ENCODE measurements at places on chromosomes 12 and 14.
A peak's percentile ranks its signal among the peaks of the same experiment; 100 is the strongest.

DNA sequence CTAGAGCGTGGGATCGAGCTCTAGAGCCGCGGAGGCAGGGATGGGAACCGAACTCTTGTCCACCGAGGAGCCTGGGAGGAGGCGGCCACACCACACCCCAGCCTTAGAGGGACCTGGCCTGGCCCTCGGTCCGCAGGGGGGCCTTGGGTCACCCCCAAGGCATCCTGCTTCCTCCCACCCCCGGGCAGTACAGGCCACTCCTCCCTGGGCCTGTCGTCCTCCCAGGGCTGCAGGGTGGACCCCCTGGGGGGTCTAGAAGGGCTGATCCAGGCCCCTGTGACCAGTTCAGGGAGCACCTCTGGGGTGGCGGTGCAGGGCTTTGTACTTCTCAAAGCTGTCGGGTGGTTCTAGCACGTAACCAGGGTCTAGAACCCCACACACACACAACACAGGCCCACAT, 79.1 kb upstream of the FBRSL1 start:
- no peak for DNase-seq

DNA sequence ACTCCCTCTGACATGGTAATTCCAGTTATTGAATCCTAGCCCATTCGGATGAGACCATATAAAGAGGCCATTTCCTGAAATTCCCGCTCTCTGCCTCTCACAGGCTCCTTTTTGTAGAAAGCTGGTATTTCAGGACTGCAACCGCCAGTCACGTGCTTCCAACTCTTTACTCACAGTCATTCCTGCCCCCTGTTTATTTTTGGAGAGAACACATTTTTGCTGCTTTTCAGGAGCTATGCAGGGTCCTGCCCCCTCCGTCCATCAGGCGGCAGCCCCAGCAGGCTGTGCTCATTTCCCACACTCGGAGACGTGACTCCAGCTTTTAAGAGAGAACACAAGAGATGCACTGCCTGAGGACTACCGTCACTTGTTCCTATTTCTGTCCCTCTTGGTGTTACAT, 26.8 kb downstream of the IFT43 start:
- DNase-seq, result no peak

DNA sequence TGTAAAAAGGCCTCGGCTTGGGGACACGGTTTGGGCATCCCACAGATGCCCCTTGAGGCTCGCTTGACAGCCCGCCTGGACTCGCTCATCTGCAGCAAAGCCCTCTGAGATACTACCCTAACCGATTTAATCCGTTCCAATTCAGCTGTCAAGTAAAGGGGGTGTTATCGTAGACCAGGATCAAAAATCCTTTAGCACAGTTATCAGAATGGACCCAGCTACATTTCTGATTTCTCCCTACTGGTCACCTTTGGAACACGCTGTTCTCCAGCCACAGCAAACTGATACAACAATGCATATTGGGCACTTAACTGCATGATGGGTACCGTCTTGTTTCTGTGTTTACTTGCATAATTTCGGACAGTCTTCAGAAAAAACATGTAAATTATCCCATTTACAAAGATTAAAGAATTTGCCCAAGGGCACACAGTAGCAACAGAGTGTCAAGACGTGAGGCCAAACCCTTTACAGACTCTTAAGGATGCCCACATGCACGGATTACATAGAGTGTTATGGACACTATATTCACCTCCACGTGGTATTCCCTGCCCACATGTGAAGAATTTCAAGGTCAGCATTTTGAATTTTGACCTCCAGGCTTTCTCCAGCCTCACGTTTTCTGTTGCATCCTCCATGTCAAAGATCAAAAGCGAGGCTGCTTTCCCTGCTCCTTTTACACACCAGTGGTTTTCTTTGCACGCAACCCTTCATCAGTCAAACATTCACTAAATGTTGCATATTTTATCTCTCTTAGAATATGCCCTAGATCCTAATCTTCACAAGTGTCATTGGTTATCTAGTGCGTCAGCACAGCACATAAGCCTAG, 3.2 kb upstream of the DUSP6 start:
- DNase-seq, result no peak

DNA sequence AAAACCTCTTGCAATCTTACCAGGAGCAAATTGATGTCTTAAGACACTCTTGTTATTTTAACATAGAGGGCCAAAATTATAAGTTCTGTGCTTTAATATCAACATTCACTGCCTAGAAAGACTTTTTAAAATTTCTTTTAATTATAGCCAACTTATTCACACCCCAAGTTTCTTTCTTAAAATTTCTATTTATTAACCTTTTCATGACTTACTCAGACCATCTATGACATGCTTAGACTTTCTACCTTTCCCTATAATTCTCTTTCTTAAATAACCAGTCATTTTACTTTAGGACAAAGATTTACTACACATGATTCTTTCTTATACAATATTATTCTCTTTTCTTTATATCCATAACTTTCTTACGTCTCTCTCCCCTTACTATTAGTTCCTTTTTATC, 220.4 kb downstream of the NUBPL start:
- no peak for DNase-seq

- peak; percentile 72 for DNase-seq
Observed at GRCh38 chr12:123478762-123479161, 20.8 kb downstream of the SNRNP35 start.

DNA sequence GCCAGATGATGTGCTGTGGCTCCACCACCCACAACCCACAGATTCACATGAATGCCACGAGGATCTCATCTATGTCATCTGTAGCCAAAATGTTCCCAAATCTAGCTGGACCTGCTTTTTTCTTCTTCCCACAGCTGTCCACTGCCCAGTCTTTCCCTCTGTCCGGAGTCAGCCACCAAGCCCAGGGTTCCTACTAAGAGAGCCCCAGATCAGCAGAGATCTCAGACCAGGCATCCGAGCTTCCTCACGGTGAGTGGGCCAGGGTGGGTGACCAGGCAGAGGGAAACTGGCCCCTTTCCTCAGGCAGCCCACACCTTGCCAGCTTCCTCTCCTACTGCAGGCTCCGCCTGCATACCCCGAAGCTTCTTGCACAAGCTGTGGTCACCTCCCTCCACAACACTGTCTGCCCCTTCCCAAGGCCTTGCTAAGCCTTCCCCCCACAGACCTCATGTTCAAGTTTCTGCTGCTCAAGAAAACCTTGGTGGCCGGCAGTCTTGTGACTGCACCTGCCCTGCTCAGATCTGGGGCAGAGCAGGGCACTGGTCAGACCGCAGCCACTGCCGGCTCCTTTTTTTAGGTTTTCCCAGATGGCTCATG, 81.4 kb downstream of the ACTN1 start:
- DNase-seq, result no peak

GRCh38 chr12:67649570-67650387, 1.2 kb downstream of the DYRK2 start:
- DNase-seq, result peak; percentile 41

DNA sequence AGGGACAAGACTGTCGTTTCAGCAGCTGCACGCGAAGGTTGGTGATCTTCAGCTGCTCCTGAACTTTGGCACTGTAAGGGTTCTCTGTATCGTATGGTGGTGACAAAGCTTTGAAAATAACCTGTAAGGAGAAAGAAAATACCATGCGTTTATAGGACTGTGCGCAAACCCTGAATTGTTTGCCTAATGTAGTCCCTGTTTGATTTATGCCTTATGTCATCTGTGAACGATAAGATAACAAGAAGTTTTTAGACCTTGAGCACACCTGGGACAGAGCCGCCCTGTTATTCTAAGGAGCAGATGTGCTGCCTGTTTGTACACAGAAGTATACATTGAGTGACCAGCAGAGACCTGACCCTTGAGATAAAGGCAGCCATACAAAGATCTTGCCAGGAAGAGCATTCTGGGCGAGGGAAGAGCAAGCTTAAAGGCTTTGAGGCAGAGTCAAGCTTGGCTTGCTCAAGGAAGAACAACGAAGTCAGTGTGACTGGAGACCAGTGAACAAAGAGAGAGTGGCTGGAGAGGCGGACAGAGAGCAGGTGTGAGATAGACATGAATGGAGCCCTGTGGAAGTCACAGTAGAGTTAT, 52.4 kb downstream of the NTN4 start:
- no peak for DNase-seq

GRCh38 chr12:117818400-117818799, 150.4 kb downstream of the KSR2 start:
- DNase-seq, result no peak

- DNase-seq, result no peak
Observed at GRCh38 chr12:93782853-93783252, 105.7 kb downstream of the CRADD start.

GRCh38 chr12:57389033-57389432, 41.8 kb downstream of the R3HDM2 start:
- no peak for DNase-seq

- DNase-seq, result peak; percentile 16
Observed at GRCh38 chr12:132151766-132152410, 7.6 kb downstream of the NOC4L start.

DNA sequence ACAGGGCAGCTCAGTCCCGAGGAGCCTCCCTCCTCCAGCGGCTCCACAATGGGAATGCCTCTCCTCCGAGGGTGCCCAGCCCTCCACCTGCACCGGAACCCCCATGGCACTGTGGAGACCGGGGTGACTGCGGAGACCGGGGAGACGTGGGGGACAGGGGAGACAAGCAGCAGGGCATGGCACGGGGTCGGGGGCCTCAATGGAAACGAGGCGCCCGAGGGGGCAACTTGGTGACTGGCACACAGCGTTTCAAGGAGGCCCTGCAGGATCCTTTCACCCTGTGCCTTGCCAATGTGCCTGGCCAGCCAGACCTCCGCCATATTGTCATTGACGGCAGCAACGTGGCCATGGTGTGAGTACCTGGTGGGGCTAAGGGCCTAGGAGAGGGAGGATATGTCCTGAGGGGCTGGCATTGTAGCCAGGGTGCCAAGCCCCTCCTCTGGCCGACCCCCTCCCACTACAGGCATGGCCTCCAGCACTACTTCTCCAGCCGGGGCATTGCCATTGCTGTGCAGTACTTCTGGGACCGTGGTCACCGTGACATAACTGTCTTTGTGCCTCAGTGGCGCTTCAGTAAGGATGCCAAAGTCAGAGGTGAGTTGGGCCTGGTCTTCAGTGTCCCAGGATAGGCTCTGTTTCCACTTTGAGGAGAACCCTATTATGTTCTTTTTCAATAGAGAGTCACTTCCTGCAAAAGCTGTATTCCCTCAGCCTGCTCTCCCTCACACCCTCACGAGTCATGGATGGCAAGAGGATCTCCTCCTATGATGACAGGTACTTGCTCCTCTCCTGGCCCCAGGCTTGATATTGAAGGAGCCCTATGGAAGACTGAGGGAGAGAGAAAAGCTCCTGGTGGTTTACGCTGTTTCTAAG, 2.7 kb downstream of the KHNYN start:
- DNase-seq, result no peak

GRCh38 chr12:102551186-102551585, 70.8 kb upstream of the IGF1 start:
- DNase-seq, result no peak

DNA sequence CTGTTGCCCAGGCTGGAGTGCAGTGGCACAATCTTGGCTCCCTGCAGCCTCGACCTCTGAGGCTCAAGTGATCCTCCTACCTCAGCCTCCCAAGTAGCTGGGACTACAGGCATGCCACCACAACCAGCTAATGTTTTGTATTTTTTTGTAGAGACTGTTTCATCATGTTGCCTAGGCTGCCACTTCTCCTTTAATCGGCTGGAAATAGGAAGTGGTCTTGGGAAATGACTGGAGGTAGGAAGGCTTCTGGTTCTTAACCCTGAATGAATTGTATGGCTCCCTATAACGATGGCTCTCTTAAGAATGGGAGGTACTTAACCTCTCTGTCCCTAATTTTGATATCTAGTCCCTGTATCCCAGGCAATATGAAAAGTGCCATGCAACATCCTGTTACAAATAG, 113.9 kb upstream of the USP15 start:
- no peak for DNase-seq

GRCh38 chr12:110689281-110690126, 589 bp upstream of the HVCN1 start:
- DNase-seq, result peak; percentile 73

DNA sequence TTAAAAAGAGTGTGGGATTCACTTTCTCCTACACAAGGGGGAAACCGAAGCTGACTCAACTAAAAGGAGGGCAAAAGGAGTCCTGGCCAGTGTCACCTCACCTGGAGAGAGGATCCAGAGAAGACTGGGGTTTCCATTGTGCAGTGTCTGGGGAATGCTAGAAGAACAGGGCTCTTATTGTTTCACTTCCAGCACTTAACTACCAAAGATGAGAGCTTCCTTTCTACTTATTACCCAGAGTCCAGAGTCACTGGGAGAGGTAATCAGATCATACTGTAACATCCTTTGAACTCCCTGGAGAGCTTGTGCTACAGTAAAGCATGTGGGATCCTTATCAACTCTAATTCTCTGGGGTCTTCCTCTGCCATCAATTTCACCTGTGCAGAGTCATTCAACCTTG, 148.4 kb upstream of the BCL2L14 start:
- DNase-seq, result no peak

DNA sequence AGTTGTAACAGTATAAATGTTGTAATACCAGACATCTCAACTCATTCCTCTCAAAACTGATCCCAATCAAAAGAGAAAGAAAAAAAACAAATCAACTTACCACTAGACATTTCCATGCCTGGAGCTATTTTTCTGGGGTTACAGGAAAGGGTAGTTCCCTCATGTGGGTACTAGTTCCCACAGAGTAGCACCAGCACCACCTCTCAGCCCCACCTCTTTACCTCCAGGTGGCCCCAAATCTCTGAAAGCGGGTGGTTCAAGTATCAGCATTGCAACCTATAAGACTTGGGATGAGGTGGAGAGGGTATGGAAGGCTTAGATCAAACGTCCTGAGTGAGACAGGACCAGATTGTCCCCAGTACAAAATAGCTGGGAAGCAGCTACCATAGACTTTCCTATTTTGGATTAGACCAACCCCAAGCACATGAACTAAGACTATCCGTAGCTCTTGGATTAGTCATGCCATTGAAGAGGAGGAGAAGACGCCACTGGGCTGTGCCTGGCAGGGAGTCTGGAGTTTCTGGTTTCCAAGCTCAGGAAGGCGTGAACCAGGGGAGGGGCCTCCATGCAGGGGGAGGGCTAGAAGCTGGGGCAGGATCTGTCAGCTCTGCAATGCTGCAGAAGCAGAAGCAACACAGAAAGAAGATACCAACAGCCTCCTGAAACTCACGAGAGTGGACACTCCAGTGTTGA, at the start of gene SLC39A2:
Gene SLC39A2, plus strand, starts transcription at position 620 of the 693 bp plus-strand sequence. CDS start 154 bp downstream, outside the sequence.
- DNase-seq, result peak; percentile 37

- no peak for DNase-seq
Observed at GRCh38 chr12:68203460-68203875, 22.1 kb downstream of the IL26 start.

- no peak for DNase-seq
Observed at GRCh38 chr14:28831126-28831525, 64.5 kb downstream of the FOXG1 start.

DNA sequence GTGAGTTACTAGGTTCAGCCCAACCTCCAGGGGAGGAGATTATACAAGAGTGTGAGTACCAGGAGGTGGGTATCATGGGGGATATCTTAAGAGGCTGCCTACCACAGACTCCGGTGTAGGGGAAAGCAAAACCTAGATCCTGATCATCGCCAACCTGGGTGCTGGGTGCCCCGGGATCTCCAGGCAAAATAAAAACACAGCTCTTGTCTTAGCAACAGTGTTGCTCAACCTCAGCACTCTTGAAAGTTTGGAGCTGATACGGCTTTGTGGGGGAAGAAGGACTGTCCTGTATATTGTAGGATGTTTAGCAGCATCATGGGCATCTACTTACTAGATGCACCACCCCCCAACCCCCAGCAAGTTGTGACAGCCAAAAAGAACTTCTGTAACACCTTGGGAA, 74.5 kb downstream of the CCDC60 start:
- DNase-seq, result no peak

All from left ventricle myocardium inferior (tissue), 1 donor.